Eye (tissue), 1 donor: ENCODE measurements at places on chromosomes 16 and 17.

DNA sequence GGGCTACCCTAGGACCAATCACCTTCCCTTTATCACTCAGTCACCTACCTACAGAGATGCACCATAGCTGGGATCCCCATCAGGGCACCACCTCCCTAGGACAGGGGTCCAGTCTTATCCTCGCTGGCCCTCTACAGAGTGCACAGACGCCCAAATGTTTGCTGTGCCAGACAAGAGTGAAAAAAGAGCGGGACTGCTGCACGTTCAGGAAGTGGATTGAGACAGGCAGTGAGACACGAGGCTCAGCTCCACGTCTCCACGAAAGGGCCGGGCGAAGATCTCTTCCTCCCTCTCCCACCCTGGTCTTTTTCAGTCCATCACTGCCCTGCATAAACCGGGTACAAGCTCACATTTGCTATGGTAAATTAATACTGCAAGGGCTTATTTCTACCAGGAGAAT is 95.5 kb downstream of the ZFHX3 start:
- DNase-seq, result no peak

- no peak for DNase-seq
Observed at GRCh38 chr17:13160296-13160695, 142.5 kb upstream of the ELAC2 start.

GRCh38 chr17:16820979-16821543 is 131.0 kb downstream of the CCDC144A start:
- DNase-seq, result no peak

GRCh38 chr17:179066-179432 is 2.4 kb downstream of the DOC2B start:
- no peak for DNase-seq
